ENCODE measurements at places on chromosomes 1 and 21.

- DNase-seq: no peak
Observed at GRCh38 chr1:201748335-201748734, 80.6 kb upstream of the IPO9 start.

DNA sequence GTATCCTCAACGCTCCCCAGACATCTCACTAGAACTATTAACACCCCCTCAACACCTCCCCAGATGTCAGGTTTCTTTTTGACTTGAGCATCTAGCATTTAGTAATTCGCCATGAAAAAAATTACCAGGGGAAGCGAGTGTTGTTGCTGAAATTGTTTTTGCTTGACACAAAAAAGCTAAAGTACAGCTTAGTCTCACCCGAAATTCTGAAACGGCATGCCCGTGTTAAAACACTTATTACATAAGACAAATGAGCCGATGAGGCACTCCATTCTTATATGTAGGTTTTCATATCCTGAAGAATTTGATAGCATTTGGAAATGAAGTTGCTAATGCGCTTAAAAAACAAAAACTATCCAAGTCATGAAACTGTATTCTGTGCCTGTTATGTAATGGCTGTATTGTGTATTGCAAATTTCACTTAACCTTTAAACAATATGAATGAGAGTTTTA, 1.3 kb upstream of the NRIP1 start:
- no peak for DNase-seq

GRCh38 chr1:198493329-198493728, 47.2 kb downstream of the ATP6V1G3 start:
- no peak for DNase-seq

GRCh38 chr1:230858918-230859729, 9.2 kb downstream of the C1orf198 start:
- no peak for DNase-seq

DNA sequence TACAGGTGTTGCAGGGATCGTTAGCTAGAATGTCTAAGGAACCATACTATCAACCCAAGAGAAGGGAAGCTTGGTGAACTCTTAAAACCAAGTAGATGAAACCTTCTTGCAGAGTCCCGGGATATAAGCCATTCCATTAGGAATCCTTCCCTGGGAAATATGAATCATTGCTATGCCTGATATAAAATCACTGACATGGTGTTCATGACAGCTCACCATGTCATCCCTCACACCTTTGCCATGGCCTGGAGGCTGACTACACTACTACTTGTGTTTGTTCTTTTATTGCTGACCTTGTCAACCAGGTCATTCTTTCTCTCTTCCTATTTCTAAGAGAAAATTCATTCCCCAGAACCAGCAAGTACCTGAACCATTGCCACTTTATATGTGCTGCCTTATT, 12.1 kb downstream of the ST6GALNAC3 start:
- DNase-seq: no peak

- no peak for DNase-seq
Observed at GRCh38 chr1:44802306-44803061, 2.3 kb downstream of the PLK3 start.

DNA sequence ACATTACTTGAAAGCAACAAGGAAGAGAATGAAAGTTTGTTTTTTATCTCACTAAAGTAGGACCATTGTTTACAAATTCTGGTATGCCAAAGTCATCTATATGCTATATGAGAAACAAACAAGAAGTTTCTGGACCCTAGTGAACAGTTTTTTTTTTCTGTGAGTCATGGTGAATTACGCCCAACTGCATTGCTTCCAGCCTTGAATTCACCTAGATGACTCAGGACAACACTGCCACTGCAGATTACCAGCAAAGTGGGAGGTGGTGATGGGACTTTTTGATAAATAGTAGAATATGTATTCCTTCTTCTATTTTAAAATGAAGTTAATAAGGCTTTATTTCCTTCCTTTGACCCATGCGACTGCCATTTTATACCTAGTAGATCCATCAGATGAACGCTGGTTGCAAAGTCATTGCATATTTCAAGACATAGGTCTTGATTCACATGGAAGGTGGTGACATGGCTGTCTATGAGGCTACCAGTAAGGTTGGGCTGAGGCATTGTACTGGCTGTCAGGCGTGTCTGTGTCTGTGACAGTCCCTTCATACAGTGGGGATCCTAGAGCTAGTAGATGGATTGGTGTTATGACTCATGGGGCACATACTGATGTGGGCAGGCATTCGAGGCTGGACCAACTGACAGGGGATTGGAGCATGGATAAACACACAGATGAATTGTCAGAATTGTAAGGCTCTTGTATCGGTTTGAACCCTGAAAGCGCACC, 49.1 kb upstream of the APOBEC4 start:
- no peak for DNase-seq

- DNase-seq: no peak
Observed at GRCh38 chr21:18161841-18162240, 82.8 kb upstream of the CHODL start.
